ENCODE measurements at places on chromosomes 1 and 21.
A peak's percentile ranks its signal among the peaks of the same experiment; 100 is the strongest.

DNA sequence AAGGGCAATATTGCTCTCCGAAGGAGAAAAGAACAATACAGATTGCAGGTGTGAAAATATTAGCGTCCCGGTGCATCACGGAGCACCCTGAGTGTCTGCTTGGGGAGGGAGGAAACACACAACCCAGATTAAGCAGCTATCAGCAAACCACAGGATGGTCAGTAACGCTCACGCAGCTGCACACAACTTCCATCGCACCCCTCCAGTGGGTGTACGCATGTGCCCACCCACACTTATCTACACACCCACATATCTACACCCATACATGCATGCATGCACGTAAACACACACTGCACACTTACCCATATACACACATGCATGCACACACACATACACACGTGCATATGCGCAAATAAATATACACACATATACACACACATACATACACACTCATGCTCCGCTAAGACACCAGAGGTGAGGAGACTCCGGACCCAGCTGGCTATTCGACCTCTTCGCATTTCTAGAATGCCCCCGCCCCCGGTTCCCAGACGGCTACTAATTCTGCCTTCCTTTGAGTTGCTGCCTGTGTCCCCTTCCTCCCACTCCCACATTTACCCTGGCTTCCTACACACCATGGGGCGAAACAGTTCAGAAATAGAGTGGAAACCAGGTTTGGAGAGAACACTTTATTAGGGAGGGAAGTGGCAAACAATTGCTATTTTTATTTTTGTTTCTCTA, 26.2 kb downstream of the ITPKB start:
- DNase-seq, result no peak

DNA sequence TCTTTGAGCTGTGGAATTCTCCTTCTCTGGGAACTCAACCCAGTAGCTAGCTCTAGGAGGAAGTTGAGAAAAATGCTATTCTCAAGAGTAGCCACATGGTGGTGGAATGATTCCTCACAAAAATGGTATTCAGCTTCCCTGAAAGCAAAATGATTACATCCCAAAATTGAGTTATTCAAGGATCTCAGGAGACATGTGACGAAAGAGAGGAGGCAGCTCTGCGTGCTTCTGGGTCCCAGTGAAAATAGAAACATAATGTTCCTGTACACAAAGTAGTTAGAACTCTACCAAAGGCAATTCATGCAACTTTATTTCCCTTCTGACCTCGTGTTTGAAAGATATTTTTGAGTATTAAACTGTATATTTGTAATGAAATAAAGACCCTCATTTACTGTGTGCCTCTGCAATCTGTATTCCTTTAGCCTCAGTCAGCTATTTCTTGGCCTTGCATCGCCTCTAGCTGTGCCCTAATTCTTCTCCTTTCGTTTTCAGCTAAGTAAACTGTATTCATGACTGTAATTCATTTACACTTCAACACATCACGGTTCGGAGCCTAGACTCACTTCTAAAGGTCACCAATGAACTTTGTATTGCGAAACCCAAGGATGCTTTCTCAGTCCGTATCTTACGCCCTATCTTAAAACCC, 167.3 kb downstream of the FASLG start:
- peak; percentile 66 for DNase-seq

- DNase-seq, result peak; percentile 72
Observed at GRCh38 chr1:166164995-166165660, 1.7 kb downstream of the FAM78B start.

DNA sequence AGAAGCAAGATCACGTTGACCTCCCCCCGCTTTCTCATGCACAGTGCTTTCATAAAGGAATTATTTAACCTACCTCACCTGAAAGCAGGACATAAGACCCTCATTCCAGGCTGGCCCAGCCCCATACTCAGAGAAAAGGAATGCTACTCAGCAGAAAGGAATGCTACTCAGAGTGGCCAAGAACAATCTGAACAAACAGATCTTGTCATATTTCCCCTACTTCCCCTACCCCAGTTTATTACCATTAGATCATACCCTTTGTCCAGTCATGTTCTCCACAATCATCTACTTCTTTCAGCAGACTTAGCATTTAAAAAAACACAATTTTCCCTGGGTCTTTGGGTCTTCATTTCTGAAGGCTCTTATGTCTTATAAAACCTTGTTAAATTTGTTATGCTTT, 89.8 kb downstream of the SLC16A1 start:
- peak; percentile 66 for DNase-seq

- DNase-seq, result no peak
Observed at GRCh38 chr21:26815197-26815596, 30.0 kb downstream of the ADAMTS1 start.

- no peak for DNase-seq
Observed at GRCh38 chr1:230548357-230548756, 93.9 kb upstream of the COG2 start.

- no peak for DNase-seq
Observed at GRCh38 chr1:10767282-10767681, 29.2 kb downstream of the CASZ1 start.

DNA sequence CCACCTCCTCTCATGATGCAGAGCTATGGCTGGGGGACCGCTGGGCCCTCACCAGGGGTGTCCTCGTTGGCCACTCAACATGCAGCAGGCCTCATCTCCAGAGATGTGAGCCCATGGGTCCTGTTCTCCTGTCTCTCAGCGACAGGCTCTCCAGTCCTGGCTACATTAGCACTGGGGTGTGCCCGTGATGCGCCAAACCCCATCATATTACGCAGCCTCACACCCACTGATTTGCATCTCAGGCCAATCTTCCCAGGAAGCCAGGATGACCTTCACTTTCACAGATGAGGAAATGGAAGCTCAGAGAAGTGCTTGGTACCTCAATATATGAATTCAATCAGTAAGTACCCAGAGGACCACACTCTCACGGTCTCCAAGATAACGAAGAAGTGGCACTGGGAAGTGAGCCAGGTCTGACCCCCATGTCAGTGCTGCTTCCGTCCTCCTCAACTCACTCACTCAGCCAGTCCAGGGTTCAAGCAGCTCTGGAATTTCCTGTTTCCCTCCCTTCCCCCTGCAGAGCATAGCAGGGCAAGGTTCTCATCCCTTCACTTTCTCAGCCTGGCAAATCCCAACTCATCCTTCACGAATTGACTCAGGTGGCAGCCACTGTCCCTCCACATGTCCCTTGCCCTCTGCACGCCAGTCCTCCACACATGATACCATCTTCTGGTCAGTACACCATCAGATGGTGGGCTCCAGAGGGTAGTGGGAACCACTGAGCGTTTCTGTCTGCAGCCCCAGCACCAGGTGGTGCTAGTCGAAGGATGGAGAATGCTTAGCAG, 28.9 kb upstream of the EVA1B start:
- DNase-seq, result peak; percentile 48
